H9 (cell line): ENCODE measurements at places on chromosomes 16 and 17. TPM values are rescaled to one million over a fixed set of nuclear protein-coding genes. Genes with fewer than 3 reads are reported as not detected.

DNA sequence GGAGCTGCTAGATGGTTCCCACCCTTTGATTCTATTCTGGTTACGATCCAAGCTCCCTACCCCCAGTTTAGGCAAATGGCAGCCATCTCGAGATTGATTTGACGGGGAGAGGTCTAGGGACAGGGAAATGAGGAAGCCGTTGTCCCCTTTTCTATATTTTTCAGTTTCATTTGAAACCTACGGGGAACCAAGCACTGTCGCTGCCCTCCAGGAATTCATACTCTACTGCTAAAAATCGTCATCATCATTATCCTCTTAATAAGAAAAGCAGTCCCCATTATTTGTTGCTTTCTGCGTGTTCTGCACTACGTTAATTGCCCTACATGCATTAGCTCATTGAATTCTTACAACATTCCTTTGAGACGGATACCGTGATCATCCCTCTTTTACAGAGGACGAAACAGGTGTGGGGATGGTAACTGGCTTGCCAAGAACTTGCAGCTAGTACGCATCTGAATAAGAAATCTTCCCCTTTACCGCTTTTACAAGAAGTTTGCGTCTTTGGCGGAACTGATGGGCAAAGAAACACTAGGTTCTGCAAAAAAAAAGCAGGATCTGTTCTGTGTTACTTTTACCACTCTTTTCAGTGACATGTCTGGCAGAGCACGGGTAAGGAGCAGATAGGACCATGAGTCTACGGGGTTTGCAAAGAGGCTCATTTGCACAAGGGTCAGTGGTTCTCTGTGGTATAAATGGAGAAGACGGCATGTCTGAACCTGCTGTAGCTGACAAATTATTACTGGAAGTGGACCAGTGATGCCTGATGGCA lies 1.1 kb downstream of the CCP110 start:
- DNase-seq = no peak

DNA sequence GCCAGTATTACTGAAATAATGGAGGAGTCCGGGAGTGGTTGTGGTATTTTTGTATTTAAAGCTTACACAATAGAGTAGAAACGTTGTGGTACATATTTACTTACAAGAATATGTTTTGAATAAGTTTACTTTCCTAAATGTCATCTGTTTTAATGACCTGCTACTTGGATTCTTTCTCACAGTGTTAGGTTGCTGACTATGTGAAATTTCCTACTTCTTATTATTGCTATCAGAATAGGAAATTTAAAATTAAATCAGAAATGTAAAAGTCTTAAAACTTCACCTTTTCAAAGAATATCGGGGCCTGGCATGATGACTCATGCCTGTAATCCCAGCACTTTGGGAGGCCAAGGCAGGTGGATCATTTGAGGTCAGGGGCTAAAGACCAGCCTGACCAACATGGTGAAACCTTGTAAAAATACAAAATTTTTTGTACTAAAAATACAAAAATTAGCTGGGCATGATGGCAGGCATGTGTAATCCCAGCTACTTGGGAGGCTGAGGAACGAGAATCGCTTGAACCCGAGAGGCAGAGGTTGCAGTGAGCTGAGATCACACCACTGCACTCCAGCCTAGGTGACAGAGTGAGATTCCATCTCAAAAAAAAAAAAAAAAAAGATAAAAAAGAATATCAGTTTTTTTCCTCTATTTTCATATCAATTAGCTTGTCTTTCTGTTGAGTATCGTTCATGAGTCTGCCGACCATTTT lies 77.8 kb downstream of the VMP1 start:
- no peak for DNase-seq

Gene EXOC3L1
- total RNA-seq = 3.1 and 3.3 TPM in 2 replicates

DNA sequence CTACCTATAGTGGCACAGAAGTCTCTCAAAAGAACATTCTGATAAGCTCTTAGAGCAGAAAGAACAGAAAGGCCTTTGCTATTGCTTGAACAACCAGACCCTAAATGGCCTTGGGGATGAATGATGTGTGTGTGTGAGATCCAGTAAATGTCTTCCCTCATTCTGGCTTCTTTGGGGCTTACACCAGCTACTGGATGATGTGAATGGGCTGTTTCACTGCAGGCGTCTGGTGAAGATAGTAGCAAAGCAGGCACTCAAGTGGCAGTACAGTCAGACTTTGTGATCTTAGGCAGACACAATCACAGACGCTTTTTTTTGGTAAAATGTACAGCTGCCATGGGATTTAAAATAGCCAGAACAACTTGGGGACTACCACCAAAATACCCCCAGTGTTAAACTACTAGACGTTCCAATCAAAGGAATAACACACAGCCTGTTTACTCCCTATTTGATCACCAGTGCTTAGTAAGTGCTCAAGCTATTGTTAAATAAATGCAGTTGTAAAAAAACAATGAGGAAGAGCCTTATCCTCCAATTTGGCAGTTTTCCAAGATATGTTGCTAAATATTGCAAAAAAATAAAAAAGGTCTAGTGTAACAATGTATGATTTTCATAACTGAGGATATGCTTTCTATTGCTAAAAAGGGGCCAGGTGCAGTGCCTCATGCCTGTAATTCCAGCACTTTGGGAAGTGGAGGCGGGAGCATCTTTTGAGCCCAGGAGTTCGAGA lies 17.9 kb downstream of the NDUFAB1 start:
- no peak for DNase-seq

DNA sequence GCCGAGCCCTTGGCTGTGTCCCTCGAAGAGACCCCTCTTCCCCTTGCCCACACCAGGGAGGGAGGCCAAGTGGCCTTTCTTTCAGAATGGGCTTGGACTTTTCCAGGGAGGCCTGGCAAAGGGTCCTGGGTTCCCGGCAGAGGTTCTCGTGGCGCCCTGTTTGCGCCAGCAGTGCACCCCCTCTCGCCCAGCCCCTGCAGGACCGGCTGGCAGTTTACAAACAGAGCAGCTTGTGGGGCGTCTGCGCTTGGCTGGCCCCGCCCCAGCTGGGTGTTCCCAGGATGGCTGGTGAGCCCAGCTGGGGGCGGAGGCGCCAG lies 137.8 kb upstream of the CIBAR2 start:
- DNase-seq = no peak

DNA sequence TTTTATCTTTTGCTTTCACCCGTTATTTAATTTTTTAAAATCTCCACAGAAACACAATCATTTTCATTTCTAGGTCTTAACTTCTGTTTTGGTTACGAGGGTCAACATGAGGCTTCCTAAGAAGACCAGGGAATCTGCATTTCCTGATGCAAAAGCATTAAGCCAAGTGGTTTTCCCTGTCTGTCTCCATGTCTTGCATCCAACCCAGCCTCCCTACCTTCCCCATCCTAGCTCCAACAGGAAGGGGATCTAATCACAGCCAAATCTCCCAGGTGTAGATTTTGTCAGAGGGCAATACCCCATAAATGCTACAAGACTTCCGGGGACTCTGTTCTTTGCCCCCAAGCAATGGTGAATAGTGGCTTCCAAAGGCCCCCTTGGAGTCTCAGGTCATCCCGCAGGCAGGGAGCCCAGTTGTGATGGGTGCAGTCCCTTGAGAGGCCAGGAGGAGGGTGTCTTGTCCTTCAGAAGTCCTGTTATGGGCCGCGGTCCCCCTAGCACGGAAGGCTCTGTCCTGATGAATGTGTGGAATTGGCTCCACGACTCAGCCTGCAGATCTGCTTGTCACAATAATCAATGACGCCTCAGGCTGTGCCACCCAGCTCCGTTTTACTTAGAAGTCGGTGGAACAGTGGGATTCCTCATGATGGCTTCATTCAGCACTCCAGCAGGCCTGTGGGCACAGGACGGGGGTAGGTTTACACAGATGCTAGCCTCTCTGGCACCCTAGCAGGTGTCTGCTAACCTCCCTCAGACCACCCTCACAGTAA lies 141.1 kb downstream of the RGS9 start:
- DNase-seq = peak; percentile 90

GRCh38 chr16:89455178-89455577 lies 35.2 kb downstream of the ANKRD11 start:
- DNase-seq = no peak

DNA sequence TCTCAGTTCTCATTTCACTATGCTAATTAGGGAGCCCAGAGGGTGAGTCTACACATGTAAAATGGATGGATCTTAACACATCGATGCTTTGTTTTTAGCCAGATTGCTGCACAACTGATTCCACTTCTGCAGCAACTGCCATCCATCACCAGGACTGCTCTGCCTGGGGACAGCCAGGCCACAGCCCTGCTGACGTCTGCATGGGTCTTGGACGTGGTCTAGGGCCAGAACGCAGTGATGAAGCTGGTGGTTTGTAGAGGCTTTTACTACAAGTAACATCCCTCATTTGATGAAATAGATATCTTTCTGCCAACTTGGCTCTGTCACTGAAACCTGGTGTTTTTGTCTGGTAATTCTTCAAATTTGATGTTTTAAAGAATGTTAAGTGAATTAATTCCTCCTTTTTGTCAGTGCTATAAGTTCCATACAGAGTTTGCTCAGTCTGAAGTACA lies 50.6 kb downstream of the MARCHF10 start:
- peak; percentile 28 for DNase-seq

GRCh38 chr16:84896847-84897246 lies 77.1 kb downstream of the CRISPLD2 start:
- DNase-seq = no peak

GRCh38 chr17:78278139-78278741 lies 46.8 kb downstream of the TMEM235 start:
- peak; percentile 82 for DNase-seq

DNA sequence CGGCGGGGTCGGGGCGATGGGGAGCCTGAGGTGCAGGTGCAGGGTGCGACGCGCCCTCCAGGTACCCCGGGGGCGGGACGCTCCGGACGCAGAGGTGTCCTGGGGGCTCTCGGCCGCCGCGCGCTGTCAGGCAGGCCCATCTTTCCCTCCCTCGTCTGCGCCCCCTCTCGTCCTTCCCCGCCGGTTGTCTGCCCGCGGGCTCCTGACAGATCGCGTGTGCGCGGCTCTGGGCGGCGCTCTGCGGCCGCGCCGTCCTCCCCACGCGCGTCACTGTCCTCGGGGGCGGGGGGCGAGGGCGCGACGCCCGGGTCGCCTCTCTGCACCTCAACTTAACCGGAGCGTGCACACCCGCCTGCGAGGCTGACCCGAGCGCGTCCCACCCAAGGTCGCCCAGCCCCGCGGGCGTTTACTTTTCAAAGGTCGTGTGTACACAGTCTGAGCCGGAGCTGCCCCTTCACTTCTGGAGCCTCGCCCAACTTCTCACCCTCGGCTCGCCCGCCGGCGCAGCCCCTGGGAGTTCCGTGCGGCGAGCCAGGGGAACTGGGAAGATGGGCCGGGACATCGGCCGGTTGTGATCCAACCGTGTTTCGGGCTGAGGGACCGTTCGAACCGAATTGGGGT lies 512 bp downstream of the AKAP1 start:
- DNase-seq = peak; percentile 71

DNA sequence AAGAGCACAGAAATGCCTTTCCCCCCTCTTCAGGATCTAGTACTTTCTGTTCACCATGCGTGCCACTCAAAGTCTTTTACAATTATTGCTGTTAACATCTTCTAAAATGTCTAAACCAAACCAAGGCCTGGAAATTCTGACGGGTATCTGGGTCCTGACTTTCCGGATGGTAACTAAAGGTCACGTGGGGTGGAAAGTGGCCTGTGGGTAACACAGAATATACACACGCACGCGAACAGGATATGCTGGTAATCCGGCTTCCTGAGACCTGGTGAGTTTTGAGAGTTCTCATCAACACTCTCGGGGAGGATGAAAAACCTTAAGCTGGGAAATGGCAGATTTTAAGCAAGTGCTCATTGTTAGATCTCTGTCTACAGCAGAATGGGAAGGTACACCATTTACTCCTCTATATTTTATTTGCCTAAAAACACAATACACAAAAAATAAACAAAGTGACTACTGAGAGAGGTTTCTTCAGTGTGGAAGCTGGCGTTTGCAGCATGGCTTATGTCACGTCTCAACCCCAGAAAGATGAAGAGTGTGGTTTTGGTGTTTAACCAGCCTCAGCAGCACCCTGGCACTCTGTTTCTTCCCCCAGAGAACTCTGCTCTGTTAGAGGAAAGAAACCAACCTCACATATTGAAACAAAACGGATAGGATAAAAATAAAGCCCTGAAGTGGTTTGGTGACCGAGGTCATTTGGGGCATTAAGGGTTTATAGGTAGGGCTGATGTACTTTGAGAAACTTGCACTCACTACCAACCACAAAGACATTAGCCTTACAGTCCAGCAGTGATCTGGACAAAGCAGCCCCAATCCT lies 37.3 kb downstream of the SMG6 start:
- DNase-seq = no peak

GRCh38 chr17:19661121-19661520 lies 12.6 kb downstream of the ALDH3A2 start:
- no peak for DNase-seq

GRCh38 chr17:48026502-48027321 lies 10.9 kb downstream of the COPZ2 start:
- peak; percentile 96 for DNase-seq

Gene LLGL2
- total RNA-seq = 85.9 and 90.4 TPM in 2 replicates

DNA sequence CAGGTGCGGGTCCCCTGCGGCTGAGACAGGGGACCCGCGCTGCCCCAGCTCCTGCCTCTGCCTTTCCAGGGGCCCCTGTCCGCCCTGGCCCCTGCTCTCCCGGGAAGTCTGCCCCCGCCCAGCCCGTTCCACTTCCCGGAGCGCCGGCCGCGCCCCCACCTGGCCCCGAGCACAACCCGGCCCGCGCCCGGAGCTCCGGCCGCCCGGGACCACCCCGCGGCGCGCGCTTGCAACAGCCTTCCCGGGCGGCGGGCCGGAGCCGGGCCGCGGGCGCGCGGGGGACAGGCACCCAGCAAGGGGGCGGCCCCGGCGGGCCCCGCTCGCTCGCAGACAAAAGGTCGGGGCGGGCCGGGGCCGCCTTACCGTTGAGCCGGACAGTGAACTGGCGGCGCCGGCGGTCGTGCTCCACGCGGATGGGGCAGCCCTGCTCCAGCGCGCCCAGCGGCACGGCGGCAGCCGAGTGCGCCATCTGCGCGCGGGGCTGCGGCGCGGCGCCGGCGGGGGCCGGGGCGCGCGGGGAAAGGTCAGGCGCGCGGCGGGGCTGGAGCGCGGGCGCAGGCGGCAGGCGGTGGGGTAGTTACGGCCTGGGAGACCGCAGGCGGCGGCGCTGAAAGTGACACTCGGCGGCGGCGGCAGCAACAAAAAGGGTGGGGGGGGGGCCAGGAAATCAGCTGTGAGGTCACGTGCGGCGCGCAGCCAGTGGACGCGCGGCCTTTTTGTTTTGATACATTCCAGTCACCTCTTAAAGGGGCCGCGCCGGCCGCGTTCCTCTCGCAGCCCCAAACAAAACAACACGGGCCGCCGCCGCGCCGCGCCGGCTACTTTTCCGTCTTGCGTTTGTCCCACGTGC lies at the start of gene NATD1:
TSS of gene NATD1 (minus strand) at position 615 of the 850 bp plus-strand sequence. CDS start at position 469, 146 bp downstream.
- DNase-seq = peak; percentile 93

GRCh38 chr17:48546924-48547807 lies 2.3 kb upstream of the HOXB2 start:
- DNase-seq = no peak

DNA sequence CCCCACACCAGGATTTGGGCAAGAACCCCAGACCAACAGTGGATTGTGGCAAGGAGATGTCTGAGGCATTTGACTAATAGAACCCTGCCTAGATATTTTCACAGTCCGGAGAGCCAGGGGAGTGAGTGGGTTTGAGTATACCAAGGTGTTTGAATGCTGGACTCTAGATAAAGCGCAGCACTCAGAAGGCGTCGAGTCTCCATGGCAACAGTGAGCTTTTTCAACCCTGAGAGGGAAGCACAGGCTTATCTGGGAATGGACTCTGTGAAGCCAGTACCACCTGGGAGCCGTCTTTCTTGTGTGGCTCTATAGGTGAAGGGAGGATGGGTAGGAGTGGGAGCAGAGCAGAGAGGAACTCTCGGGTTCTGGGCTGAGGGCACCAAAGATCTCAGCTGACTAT lies 147.0 kb downstream of the SHISA6 start:
- no peak for DNase-seq

- no peak for DNase-seq
Measured at GRCh38 chr16:19170043-19170655, 2.1 kb downstream of the SYT17 start.

GRCh38 chr17:4949321-4950074 lies 1.2 kb upstream of the PFN1 start:
- DNase-seq = peak; percentile 84

Gene GCGR
- total RNA-seq = 0.24 and 0.26 TPM in 2 replicates
